ENCODE measurements at places on chromosomes 2 and 18.

GRCh38 chr18:5444269-5444668 lies 99.5 kb downstream of the EPB41L3 start:
- no peak for DNase-seq

DNA sequence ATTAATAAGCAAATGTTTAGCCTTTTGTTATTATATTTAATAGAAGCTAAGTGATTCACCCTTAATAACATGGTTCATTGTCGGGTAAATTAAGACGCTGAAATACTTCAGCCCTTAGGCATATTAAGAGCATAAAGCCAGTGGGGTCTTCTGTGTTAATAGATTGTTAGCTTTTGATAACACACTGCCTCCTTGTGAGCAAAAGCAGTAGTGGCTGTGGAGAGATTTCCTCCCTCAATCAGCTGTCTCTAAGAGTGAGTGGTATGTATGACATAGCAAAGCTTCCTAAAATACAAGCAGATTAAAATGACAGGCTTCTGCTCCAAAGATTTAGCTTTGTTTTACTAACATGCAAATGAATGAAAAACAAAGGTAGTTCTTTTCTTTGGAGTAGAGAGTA lies 143.7 kb upstream of the SYT4 start:
- DNase-seq, result no peak

DNA sequence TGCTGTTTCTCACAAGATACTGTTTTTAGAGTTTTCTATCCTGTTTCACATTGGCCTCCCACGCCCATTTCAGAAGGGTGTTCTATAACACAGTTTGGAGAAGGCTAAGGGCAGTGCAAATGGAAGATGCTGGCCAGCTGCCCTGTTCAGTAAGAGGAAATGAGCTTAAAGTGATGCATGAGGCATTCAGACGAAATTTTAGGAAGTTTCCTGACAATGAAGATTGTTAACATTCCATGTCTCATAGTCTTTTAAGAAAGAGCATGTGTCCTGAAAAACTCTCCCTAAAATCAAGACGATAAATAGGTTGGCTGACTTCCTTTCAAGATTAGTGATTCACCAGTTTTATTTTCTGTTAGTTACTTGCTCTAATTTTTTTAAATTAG lies 484.2 kb upstream of the NRP2 start:
- DNase-seq, result no peak

DNA sequence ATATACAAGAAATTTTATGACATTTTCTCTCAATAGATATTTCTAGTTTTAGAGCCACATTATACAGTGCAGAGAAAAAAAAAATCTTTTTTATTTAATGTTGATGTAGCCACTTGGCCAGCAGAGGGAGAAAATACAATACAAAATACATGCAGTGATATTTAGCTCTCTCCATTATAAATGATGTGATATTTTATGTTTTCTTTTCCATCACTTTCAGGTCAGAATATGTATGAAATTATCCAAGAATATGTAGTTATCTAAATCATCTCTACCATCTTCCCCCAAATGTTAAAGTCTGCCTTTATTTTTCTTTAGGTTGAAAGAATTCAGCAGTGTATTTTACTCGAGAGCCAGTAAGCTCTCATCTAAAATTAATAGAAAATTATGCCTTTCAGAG lies 533.6 kb upstream of the FSHR start:
- DNase-seq, result no peak

GRCh38 chr18:35736696-35737095 lies 155.2 kb downstream of the GALNT1 start:
- DNase-seq, result no peak

DNA sequence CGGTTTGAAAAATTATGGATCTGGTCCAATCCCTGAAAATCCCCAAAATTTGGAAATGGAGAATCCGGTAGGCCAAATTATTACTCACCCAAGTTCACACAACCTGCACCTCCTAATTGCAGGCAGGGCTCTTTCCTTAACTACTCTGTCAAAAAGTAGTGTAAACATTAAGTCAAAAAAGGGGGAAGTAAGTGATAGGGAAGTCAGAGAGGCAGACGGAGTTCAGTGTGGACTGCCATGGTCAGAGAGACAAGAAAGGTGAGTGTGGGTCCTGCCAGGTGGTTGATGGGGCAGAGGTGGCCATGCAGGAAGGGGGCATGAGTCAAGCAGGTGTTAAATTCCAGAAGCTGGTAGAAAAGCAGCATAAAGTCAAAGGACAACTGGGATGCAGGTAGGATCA lies 104.7 kb upstream of the STPG4 start:
- no peak for DNase-seq

- DNase-seq, result no peak
Measured at GRCh38 chr2:109217362-109218086, 88.5 kb downstream of the SH3RF3 start.

- no peak for DNase-seq
Measured at GRCh38 chr2:66569321-66569851, 134.5 kb downstream of the MEIS1 start.

GRCh38 chr2:26942543-26943295 lies 27.7 kb upstream of the MAPRE3 start:
- DNase-seq, result peak; percentile 78

DNA sequence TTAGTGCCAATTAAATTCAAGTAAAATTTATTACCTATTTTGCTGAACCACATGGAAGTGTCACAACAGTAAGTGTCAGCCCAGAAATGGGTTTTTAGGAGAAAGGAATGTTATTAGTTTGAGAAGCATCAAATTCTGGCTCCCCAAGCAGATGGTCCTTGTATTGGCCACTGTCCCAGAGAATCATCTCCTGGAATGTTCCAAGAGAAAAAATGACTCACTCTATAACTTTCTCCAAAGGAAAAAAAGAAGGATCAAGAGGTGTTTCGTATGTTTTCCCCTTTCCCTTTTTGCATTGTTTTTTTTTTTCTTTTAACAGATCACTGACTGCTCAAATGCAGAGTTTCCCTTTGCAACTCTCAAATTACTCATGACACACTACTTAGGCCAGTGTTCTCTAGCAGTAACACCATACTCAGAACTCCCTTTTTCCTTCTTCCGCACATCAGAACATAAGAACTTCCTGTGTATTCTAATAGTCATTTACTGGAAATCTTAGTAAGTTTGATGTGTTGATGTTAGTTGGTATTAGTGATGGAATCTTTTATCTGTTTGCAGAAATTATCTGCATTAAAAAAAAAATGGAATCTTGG lies 390.3 kb downstream of the GPD2 start:
- DNase-seq, result no peak

DNA sequence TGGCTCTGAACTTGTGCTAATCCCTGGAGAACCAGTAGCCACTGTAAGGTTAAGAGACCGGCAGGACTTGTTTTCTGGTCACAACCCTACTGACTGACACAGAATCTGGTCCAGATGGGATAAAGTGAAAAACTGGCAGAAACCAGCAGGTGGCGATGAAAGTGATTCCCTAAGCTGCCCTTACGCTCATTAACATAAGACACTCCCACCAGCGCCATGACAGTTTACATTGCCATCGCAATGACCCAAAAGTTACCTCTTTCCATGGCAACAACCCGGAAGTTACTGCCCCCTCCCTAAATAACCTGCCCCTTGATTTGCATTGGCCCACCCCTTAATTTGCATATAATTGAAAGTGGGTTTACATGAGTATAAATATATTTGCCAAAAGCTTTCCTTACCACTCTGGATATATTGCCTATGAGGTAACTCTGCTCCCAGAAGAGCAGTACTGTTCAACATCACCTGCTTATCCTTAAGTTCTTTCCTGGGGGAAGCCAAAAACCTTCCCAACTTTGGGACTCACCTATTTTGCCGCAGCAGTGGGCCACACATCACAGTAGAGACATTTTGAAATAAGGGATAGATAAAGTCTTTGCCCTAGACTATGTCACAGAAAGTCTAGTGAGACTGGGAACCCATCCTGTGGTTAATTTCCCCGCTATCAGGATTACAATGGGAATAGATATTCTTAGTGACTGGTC lies 35.8 kb upstream of the AFF3 start:
- DNase-seq, result no peak

GRCh38 chr2:3236300-3237045 lies 141.1 kb downstream of the EIPR1 start:
- DNase-seq, result no peak

- no peak for DNase-seq
Measured at GRCh38 chr2:121890041-121890440, 134.6 kb downstream of the TSN start.

DNA sequence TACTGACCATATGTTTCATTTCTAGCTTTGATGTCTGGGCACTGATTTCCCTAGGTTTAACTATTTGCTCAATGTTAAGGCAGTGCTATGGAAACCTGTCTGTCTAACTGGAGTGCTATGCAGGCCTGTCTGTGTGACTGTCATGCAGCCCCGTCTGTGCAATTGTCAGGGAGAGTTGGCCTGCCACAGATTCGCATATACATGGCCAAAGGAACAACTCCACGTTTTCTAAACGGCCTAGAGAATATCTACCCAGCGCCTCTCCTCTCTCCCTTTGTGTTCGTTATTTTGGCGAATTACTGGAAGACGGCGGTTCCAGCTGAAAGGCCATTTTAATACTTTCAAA lies 59.6 kb upstream of the PSME4 start:
- DNase-seq, result no peak

DNA sequence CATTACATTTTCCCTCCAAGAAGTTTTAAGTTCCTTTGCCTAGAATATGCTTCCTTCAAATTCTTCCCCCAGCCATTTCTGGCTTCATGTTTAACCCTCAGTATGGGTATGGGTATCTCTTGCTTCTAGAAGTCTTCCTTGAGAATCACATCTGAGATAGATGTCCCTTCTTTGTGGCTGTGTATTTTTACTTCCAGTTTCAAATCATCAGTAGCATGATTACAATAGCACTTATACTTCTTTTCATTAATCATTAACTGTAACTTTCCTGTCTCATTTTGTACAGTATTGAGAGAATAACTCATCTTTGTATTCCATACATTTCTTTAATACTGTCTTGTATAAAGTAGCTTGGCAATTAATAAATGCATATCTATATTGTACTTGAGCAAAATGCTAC lies 17.3 kb upstream of the PDE1A start:
- no peak for DNase-seq

DNA sequence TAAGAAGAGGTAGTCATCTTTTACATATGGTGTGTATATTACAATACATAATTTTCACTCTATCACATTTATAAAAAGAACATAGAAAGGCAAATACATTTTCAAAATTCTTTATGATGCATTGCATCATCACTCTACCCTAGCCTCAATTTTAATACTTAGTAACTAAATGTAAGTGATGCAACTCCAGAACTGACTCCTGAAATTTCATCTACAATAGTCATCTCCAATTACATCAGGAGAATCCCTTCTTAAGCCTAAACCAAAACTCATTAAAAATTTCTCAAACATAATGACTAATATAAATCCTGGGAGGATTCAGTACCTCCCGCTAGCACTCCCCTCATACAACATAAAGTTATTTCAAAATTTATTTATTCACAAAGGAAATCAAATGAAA lies 15.9 kb downstream of the TMX3 start:
- DNase-seq, result no peak

GRCh38 chr18:25099895-25100294 lies 252.1 kb downstream of the ZNF521 start:
- DNase-seq, result no peak

DNA sequence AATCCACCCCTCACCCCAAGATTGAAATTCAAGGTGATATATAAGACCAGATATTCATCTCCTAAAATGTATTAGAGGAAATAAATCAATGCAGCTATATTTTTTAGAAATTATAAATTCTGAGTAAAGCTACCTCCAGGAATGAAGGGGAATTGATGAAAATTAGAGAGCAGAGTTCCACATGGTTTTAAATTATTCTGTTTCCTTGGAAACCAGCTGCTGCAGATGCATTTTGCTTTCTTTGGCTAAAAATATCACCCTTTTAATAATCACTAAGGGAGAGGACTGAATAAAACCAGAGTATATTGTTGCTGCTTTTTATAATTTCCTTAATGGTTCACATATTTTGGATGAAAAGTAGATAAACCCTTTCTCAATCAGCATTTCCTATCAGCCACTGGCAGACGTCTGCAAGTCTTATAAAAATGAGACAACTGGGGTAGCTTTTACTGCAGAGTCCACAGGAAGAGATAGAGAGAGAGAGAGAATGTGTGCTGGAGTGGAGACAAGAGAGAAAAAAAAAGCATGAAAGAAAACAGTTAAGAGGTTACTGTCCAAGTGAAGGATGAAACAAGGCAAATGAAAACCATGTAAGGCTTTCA lies 2.0 kb downstream of the CSRNP3 start:
- DNase-seq, result no peak

- DNase-seq, result no peak
Measured at GRCh38 chr2:72915320-72915906, 1.9 kb upstream of the EMX1 start.

- no peak for DNase-seq
Measured at GRCh38 chr2:130759906-130760753, 4.8 kb downstream of the AMER3 start.

- no peak for DNase-seq
Measured at GRCh38 chr2:208454861-208455260, 48.3 kb downstream of the PTH2R start.

- no peak for DNase-seq
Measured at GRCh38 chr2:230335461-230335863, 8.5 kb downstream of the SP140L start.
